Hematopoietic multipotent progenitor cell treated with erythropoietin and hydrocortisone succinate and interleukin-3 and kit ligand, for 17 days (in vitro differentiated cells): ENCODE measurements at places on chromosomes 16 and 17.

GRCh38 chr17:55242476-55242875 lies 22.3 kb upstream of the HLF start:
- DNase-seq = no peak

DNA sequence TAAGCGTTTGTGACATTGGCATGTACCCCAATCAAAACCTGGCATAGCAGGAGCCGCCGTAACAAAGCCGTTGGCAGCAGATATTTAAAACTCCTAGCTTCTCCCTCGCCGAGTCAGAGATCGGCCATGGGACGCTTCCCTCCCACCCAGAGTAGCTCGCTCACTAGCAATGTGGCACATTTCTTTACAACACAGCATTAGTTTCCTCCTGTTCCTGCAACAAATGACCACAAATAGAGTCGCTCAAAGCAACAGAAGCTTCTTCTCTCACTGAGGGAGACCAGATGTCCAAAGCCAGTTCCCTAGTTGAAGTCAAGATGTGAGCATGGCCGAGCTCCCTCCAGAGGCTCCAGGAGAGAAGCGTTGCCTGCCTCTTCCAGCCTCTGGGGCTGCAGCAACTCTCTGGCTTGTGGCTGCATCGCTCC lies 106.7 kb downstream of the RBFOX3 start:
- DNase-seq = no peak

DNA sequence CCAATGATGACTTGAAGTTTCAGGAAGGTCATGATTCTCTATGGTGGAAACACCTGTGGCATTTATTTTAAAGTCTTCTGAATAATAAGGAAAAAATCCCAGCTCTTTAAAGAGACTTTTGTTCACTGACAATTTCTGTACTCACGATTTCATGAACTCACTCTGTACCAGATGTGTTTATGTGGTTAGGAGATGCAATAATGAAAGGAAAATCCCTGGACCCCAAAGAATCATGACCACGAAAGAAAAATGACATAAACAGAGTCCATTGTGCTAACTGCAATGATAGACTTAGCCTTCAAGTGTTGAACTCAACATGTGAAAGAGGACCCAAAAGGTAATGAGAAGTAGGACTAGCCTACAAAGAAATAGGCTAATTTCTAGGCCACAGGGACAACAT lies 947.5 kb downstream of the CDH11 start:
- no peak for DNase-seq

GRCh38 chr16:57264950-57265371 lies 19.5 kb downstream of the PLLP start:
- DNase-seq = no peak

- DNase-seq = no peak
Observed at GRCh38 chr17:15920758-15921239, 24.1 kb upstream of the ADORA2B start.

DNA sequence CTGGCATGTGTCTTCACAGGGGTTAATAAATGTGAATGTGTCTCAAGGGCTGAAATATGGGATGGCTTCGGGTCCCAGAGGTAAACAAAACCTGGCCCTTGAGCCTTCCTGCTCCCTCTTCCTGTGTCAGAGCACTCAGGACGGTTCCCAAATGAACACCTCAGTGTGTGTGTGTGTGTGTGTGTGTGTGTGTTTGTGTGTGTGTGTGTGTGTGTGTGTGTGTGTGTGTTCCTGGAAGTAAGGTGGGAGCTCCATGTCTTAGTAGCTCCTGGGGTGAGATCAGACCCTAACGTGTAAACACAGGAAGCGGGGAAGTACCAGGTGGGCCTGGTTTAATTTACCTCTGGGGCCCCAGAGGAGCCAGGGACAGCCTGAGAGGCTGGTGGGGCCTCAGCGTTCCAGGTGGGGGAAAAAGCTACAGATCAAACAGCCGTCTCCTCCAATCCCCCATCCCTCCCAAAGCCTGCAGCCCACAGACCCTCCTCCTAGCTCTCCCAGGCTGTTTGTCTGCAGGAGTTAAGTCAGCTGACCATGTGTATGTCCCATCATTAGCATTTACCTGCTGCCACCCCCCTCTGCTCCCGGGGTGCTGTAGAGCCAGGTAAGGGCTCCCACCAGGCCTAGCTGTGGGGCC lies 6.1 kb downstream of the KIF19 start:
- DNase-seq = no peak

- no peak for DNase-seq
Observed at GRCh38 chr16:50067290-50067853, 1.6 kb downstream of the HEATR3 start.

GRCh38 chr16:51637770-51638094 lies 486.7 kb upstream of the SALL1 start:
- DNase-seq = no peak

GRCh38 chr16:85474621-85475217 lies 138.4 kb upstream of the GSE1 start:
- no peak for DNase-seq

GRCh38 chr16:63195336-63195735 lies 1159.1 kb upstream of the CDH8 start:
- no peak for DNase-seq

GRCh38 chr16:88685156-88686061 lies 898 bp downstream of the SNAI3 start:
- no peak for DNase-seq

DNA sequence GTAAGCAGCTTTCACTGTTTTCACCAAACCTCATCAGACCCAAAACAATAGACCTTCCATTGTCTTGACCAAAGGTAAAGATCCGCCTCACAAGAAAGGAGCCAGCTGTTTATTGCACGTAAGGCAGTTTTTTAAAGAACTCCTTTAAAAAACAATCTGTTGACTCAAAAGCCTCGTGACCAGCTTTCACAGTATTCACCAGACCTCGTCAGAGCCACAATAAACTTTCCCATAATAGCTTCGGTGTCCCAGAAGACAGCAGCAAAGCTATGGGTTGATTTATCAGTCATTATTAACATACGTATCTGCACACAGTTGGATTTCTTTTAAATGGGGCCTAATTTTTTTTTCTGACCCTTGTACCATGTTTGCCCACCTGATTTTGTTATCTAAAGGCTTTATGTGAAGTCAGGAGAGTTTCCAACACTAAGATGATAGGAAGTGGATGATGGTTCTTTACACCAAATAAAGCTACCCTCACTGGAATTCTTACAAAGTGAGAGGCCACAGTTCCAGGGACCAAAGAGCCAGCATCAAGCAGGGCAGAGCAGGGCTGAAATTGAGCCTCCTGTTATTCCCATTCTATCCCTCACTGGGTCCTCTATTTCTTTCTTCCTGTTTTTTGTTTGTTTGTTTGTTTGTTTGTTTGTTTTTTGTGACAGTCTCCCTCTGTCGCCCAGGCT lies 17.6 kb upstream of the HELZ start:
- DNase-seq = no peak

- no peak for DNase-seq
Observed at GRCh38 chr17:37747222-37747621, 2.4 kb upstream of the HNF1B start.

GRCh38 chr16:87417528-87417910 lies 25.4 kb downstream of the MAP1LC3B start:
- no peak for DNase-seq

- no peak for DNase-seq
Observed at GRCh38 chr17:77535892-77536291, 395.1 kb downstream of the SEC14L1 start.

GRCh38 chr17:77332034-77332971 lies 191.5 kb downstream of the SEC14L1 start:
- no peak for DNase-seq

GRCh38 chr17:42321555-42321954 lies 33.3 kb downstream of the STAT5A start:
- DNase-seq = no peak

- no peak for DNase-seq
Observed at GRCh38 chr17:43220511-43221125, 7.8 kb downstream of the CCDC200 start.

DNA sequence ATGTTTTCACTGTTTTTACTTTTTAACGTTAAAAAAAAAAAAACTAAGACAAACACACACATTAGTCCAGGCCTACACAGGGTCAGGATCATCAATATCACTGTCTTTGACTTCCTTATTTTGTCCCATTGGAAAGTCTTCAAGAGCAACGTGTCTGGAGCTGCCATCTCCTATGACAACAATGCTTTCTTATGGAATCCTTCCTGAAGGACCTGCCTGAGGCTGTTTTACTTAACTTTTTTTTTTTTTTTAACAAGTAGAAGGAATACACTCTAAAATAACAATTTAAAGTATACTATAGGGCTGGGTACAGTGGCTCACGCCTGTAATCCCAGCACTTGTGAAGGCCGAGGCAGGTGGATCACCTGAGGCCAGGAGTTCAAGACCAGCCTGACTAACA lies 71.8 kb upstream of the BCAR1 start:
- DNase-seq = no peak

DNA sequence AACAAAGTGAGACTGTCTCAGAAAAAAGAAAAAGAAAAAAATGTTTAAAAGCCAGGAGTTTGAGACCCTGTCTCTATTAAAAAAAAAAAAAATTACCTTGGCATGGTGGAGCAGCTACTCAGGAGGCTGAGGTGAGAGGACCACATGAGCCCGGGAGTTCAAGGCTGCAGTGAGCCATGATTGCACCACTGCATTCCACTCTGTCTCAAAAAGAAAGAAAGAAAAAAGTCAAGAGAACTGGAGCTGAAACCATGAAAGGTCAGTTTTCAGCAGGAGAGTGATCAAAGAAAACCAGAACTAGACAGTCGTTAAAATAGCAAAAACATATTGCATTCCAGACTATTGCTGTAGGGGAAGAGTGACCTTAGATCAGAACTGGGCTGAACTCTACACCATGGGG lies 8.8 kb downstream of the QPRT start:
- no peak for DNase-seq

- DNase-seq = no peak
Observed at GRCh38 chr16:67940446-67941089, 3.4 kb downstream of the LCAT start.

DNA sequence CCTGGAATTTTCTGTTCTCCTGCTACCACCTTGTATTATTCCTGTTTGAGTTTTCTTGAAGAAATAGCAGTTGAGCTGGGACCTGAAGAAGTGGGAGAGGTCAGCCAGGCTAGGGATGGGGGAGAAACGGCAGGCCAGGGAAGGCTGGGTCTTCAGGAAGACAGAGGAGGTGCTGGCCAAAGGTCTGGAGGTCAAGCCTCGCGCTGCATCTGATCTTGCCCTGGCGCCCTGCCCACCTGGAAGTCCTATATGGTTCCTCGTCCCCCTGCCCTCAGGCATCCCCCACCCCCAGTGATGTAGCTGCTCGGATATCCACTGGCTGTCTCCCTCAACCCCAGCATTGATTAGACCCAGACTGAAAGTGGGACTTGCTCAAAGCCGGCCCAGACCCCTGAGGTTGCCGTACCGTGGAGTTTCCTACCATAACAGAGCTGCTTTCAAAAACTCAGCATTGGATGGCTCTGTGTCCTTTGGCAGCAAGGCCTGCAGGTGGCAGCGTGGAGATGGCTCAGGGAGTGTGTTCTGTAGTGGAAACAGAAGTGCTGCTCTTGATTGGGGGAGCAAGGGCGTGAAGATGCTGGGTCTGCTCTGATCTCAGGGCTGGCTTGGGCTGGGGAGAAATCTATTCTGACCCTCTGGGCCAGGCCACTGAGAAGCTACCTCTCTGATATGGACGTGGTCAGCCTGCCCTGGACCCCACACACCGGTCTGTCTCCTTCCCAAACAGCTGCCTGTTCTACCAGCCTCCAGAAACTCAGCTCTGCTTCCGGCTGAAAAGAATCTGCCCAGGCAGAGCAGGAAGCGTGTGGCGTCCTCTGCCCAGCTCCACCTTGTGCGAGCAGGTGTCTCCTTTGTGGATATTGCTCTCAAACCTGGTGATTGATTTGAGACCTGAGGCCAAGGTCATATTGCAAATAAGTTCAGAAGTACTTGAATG lies 107.0 kb upstream of the CACNG5 start:
- DNase-seq = no peak

DNA sequence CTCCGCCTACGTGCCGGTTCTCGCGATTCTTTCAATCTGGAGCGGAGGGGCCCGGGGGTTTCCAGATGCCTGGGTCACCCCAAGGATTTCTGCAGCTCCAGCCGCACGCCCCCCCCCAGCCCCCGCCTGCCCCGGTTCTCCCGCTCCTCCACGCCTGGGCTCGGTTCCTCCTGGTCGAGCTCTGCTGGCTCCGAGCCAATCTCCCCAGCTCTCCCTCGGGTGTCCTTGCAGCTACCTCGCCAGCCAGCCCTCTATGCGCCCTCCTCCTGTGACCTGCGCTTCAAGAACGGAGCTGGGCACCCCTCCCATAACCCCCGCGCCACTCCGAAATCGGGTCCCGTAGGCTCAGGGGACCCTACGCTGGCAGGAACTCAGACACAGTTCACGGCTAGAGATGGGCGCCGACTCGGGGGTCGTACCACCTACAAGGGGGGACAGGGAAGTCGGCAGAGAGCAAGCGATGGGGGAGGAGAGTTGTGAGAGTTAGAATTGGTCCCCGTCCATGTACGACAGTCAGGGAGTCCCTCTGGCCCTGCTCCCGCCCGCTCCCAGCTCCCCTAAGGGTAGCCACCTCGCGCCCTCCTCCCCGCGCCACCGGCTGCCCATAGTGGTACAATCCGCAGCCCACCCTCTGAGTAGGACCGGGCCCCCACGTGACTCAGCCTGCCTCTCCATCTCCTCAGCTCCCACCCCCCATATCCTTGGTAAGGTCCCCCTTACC lies 961 bp downstream of the FGF11 start:
- DNase-seq = no peak

- no peak for DNase-seq
Observed at GRCh38 chr17:74213861-74214391, 555 bp downstream of the TTYH2 start.

- no peak for DNase-seq
Observed at GRCh38 chr16:68300734-68301459, 9.8 kb downstream of the SLC7A6OS start.

DNA sequence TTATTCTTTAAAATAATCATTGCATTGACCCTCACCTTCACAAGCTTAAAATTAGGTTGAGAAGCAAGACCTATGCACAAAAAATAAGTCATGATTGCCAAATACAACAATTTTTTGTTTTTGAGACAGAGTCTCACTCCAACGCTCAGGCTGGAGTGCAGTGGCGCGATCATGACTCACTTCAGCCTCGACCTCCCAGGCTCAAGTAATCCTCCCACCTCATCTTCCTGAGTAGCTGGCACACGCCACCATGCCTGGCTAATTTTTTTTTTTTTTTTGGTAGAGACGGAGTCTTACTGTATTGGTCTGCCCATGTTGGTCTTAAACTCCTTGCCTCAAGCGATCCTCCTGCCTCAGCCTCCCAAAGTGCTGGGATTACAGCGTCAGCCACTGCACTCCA lies 24.2 kb downstream of the ZNF652 start:
- DNase-seq = no peak

DNA sequence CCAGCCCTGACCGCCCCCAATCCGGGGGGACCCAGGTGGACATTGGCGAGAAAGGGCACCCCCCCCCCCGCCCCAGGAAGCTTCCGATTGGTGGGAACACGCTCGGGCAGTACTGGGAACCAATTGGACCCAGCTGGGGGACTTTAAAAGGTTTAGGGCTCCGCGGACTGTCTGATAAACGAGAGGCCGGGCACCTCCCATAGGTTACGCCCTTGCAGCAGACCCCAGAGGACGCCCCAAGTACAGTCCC lies 245 bp downstream of the TMEM256 start:
- DNase-seq = no peak

GRCh38 chr17:42180922-42181850 lies at the start of gene KCNH4:
Gene KCNH4, minus strand, starts transcription at chr17:42181142. Its CDS starts 197 bp downstream, at chr17:42180945.
- DNase-seq = peak; percentile 88
